A549 treated with CORT108297 at 1 μM for 4 hours (cell line): ENCODE measurements at places on chromosomes 1 and 21. TPM values are rescaled to one million over a fixed set of nuclear protein-coding genes. Genes with fewer than 3 reads are reported as not detected.

S100A8 gene
- not detected in 5 replicates for total RNA-seq

HIVEP3 gene
- total RNA-seq: 2.6 to 3.3 TPM (median 2.8 TPM) in 5 replicates

CASZ1 gene
- 1.7 to 1.8 TPM (median 1.8 TPM) in 5 replicates for total RNA-seq

TFF2 gene
- not detected in 5 replicates for total RNA-seq

MX2 gene
- 0.06 to 0.16 TPM (median 0.08 TPM) in 4 of 5 replicates, not detected in the other for total RNA-seq
